ENCODE measurements at places on chromosomes 4 and X.

- no peak for DNase-seq
These were observed 71.3 kb downstream of the EVC2 start for GRCh38 chr4:5636766-5637670.

DNA sequence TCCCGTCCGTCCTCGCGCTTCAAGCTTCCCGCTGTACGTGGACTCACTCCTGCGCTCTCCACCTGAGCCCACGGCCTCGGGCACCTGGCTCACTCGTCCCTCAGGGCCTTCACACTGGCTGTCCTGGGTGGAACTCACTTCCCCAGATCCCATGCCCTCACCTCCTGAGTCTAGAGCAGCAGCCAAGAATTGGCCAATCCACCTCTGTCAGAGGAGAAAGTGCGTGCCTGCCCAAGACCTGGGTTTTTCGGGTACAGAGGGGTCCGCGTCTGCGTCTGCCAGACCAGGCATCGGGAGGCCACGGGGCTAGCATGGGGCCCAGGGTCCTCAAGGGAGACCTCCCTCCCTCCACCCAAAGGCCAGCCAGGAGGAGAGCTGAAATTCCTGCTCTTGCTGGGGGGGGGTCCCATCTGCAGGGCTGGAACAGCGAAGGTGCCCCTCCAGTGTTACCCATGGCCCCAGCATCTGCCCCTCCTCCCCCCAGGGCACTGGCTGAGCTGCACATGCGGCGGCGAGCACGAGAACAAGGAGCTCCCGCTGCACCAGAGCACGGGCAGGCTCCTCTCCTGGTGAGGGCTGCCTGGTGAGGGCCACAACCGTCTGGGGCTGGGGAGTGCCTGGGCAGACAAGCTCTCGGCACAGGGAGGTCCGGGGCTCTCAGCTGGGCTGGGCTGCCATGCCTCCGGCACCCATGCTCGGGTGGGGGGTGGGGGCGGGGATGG, 47.5 kb downstream of the FAM53A start:
- DNase-seq, result no peak

- no peak for DNase-seq
These were observed 77.9 kb downstream of the ADGRL3 start for GRCh38 chr4:61277785-61278760.

DNA sequence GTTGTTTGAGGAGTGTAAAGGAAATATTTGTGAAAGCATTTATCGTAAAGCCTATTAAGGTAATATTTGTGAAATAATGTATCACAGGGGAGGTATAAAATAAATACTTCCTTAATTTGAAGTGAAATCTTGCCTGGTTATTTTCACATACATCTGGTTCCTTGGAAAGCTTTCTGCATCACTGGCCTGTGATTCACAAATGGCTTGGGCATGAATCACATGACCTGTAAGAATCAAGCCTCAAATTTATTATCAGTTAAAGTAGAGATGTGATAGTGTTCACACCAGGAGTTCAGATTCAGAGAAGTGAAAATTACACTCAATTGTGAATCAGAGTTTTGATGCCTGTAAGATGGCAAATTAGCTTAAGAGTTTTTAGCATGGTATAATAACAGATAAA, 1911.4 kb downstream of the STIM2 start:
- DNase-seq, result peak; percentile 58

DNA sequence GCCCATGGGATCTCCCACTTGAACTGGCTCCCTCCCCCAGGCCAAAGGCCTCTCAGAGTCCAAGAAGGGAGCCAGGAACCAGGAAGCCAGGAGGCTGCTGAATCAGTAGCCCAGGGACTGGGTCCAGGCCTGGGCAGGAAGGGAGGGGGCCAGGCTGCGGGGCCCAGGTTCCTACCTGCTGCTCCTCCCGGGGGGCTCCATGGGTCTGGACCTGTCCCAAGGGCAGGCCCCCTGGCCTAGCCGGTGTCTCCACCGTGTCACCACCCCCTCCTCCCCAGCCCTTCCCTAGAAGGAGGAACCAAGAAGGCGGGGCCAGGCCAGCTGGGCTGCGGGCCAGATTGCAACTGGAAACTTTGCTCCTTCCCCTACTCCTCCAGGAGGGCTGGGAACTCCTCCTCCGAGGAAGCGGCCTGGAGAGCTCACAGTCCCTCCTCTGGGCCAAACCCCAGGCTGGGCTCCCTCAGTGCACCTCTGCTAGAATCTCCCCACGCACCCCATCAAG, at the start of gene IQSEC2:
IQSEC2 (minus strand) TSS at position 264 of the 502 bp plus-strand sequence.
- peak; percentile 79 for DNase-seq

GRCh38 chr4:26217961-26218676, 102.7 kb upstream of the RBPJ start:
- peak; percentile 40 for DNase-seq

GRCh38 chrX:13659063-13659462, 6.1 kb downstream of the TCEANC start:
- peak; percentile 59 for DNase-seq

DNA sequence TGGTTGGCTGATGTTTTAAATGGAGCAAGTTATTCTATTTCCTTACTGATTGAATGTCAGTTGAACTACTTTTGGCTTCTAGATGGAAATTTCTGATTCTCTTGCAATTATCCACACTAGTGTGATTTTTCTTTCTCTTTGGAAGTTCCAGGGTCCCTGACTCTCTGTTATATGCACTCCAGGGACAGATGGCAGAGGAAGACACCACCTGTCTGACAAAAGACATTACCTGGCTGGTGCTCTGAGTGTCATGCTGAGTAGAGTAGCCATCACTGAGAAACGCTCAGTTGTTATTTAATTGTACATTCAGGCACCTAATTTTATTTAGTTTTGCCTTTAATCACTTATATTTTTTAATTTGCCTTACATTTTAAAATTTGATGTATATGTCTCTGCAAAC, 105.4 kb upstream of the TLL1 start:
- no peak for DNase-seq

- DNase-seq, result no peak
These were observed 8.7 kb upstream of the MSANTD1 start for GRCh38 chr4:3239998-3240920.

- peak; percentile 60 for DNase-seq
These were observed at the start of gene SGCB for GRCh38 chr4:52038103-52038912. Gene SGCB (minus strand): TSS chr4:52038299. CDS start chr4:52038259, 40 bp downstream.

- no peak for DNase-seq
These were observed 51.4 kb downstream of the NALF2 start for GRCh38 chrX:69555481-69556041.

GRCh38 chr4:29153642-29154041, 1566.5 kb upstream of the PCDH7 start:
- DNase-seq, result no peak

DNA sequence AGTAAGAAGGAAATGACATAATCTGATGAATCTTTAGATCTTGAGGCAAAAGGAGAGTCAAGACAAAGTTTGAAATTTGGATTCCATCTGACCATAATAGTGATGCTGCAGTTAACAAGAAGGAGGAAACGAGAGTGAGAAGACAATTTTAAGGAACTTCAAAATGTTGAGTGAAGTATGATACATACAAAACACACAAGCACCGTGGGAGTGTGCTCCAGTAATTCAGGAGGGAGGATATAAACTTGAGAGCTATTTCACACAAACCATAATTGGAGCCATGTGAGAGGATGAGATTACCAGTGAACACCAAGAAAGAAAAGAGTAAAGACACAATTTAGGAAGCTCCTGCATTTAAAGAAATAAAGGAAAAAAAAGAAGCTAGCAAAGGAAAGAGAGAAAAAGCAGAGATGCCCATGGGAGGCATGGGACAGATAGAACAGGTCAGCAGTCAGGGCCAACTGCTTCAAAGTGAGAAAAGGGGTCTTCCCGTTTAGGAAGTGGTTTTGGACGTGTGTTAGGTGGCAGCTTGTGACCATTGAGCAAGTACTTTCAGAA, 150.7 kb upstream of the SLC7A11 start:
- no peak for DNase-seq

DNA sequence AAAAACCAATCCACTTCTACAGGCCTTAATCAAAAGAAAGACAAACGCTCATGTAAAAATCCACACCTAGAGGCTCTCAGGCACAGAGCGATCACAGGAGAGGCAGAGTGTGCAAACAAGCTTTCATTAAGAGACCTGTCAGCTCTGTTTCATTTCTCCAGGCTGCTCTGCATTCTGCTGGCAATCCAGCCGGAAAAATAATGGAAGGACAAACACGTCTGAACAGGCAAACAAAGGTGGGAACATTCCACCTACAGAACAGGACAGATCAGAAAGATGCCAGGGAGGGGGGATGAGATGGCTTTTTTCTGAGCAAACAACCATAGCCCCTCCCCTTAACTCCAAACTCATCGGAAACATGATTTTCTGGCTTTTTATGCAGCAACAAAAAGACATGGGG, 9.7 kb downstream of the SOD3 start:
- no peak for DNase-seq

- peak; percentile 98 for DNase-seq
These were observed 36.3 kb downstream of the MGARP start for GRCh38 chr4:139243448-139244365.

DNA sequence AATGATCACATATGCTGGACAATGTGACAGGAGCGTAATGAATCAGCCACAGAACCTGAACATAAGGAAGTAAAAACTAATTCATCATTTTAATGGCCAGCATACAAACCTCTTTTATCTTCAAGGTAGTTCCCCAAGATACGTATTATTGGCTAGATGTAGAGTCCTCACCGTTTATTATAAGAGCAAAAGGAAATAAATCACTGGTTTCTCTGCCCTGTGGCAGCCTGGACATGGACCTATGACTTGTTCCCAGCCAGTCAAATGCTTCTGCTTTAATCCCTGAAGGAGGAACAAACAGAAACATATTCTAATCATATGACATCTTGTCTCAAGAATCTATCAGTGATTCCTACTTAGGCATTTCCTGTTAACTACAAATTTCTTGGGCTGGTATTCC, 86.8 kb upstream of the FAM241A start:
- DNase-seq, result peak; percentile 67

GRCh38 chr4:90127223-90127705, at the start of gene CCSER1:
Gene CCSER1 (plus strand): TSS chr4:90127394.
- peak; percentile 4 for DNase-seq

- DNase-seq, result peak; percentile 95
These were observed 188.4 kb downstream of the SLC7A11 start for GRCh38 chr4:138053641-138054301.

DNA sequence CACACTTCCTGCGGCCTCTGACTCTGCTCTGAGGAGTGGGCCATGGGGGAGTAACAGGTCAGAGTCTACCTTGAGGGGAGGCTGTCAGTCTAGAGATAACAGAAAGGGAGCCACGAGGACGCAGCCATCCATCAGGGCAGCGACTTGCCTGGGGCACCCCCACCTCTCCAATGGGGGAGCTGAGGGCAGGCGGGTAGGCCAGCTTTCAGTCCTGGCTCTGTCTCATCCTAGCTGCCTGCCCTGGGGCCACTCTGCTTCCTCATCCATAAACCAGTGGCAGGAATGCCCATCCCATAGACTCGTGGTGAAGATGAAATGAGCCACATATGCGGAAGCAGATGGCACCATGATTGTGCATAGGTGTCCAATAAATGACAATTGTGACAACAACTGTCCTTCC, 13.2 kb downstream of the MAGED2 start:
- DNase-seq, result no peak

GRCh38 chr4:186592445-186592844, 37.1 kb upstream of the MTNR1A start:
- no peak for DNase-seq

GRCh38 chrX:16240231-16240905, 73.1 kb downstream of the MAGEB17 start:
- DNase-seq, result no peak

DNA sequence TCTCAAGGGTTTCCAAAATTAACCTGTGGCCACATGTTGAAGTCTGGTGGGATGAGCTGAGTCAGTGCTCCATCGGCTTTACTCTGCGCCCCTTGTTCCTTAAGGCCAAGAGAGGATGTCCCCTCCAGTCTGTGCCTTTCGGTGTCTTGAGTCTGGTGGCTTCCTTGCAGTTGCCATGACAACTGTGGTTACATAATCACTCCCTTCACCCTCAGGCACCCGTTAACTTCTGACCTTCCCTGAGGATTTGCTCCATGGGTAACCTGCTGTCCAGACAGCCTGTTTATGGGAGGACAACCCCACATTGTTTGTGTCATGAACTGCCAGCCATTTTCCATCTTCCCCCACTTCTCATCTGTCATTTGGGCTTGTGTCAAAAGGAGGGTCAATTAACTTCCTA, 401.1 kb upstream of the LCORL start:
- no peak for DNase-seq

- DNase-seq, result peak; percentile 41
These were observed 194.7 kb downstream of the RAB28 start for GRCh38 chr4:13289391-13289790.

DNA sequence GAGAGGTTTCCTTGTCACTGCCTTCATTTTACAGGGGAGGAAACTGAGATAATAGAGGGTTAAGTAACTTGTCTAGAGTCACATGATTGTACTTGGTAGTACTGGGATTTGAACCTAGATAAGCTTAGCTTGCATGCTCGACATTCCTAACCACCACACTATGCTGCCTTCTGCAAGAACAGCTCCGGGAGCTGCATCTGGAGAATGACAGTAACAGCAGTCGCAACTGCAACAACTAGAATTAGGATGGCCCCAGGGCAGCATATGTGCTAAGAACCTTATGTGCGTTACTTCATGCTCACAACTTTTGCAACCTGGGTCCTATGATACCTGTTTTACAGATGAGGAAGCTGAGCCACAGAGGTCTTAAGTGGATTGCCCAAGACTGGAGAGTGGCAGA, 89.5 kb upstream of the LCORL start:
- no peak for DNase-seq

GRCh38 chr4:79155336-79155735, 170.5 kb downstream of the NAA11 start:
- no peak for DNase-seq

GRCh38 chr4:8044699-8045098, 105.0 kb upstream of the AFAP1 start:
- no peak for DNase-seq

- DNase-seq, result peak; percentile 98
These were observed 57.1 kb upstream of the ATXN3L start for GRCh38 chrX:13376857-13377549.

GRCh38 chrX:94686071-94686470, 1012.1 kb downstream of the FAM133A start:
- DNase-seq, result no peak

GRCh38 chr4:129378364-129378763, 282.4 kb downstream of the C4orf33 start:
- no peak for DNase-seq

- peak; percentile 82 for DNase-seq
These were observed 28.3 kb downstream of the AREG start for GRCh38 chr4:74473155-74473811.

DNA sequence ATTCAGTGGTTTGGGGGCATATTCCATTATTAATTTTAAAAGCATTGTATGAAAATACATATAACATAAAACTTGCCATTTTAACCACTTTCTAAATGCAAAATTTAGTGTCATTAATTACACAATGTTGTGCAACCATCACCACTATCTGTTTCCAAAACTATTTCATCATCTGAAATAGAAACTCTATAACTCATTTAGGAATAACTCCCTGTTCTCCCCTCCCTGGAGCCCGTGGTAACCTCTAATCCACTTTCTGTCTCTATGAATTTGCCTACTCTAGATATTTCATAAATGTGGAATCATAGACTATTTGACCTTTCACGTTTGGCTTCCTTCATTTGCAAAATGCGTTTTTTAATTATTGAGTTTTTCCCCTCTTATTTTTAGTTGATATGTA, 101.4 kb upstream of the GPC4 start:
- peak; percentile 11 for DNase-seq

All from fibroblast of skin of right quadriceps (primary cell).